HS-5 (cell line): ENCODE measurements at places on chromosomes 16 and 17.

DNA sequence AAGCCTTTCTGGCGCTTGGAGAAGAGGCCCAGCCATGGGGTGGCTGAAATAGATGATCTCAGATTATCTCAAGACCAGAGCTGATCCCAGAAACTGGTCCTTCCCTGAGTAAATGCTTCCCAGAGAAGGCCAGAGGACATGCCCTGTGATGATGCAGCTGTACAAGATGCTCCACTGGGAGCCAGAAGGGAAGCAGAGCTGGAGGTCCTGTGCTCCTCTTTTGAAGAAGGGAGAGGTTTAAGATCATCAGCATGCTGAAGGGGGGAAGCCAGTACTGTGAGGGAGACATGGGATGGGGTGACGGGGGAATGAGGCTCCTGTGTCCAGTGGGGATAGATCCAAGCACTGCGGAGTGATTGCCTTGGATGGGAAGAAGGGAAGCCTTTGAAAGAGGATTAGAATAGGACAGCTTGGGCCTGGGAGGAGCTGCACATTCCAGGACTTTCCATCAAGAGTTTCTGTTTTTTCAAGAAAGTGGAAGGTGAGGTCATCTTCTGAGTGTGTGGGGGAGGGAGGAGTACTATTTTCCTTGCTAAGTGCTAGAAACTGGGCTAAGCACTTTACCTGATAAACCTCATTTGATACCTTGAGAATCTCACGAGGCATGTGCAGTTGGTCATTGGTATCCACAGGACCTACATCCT, 16.4 kb upstream of the ALOX15B start:
- DNase-seq, result no peak

DNA sequence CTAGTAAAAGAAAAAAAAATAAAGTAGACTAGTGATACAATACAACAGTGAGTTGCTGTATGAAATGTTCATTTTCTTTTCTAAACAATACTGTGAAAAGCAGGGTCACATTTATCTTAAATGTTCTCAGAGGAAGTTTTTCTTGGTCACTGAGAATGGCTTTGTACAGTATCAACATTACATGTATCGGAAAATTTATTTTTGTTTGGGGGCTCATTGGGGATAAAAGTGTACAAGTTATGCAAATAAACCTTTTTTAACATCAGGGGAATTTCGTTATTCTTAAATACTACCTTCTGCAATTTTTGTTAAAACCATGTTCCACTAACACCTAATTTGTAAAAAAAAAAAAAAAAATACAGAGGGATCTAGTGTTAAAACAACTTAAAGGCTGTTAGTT, 8.7 kb upstream of the ZNF594 start:
- DNase-seq, result no peak

DNA sequence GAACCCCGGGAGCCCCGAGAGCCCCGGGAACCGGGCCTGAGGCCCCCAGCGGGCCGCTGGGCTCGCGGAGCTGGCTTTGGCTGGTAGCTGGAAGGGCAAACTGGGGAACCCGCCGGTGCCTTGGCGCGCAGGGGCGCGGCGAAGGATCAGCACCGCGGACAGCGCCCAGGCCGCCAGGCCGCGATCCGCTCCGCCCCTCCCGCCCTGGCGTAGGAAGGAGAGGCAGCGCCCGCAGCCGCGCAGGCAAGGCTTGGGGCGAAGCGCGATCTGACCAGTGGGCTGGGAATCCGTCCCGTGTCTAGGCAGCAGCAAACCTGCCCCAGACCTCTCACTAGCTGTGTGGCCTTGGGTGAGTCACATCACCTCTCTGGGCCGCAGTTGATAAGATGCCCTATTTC, 331 bp upstream of the CCDC92B start:
- no peak for DNase-seq

- no peak for DNase-seq
Measured at GRCh38 chr16:58999762-59000161, 265.6 kb upstream of the GOT2 start.

GRCh38 chr17:4295686-4296085, 31.9 kb upstream of the ANKFY1 start:
- DNase-seq, result no peak

DNA sequence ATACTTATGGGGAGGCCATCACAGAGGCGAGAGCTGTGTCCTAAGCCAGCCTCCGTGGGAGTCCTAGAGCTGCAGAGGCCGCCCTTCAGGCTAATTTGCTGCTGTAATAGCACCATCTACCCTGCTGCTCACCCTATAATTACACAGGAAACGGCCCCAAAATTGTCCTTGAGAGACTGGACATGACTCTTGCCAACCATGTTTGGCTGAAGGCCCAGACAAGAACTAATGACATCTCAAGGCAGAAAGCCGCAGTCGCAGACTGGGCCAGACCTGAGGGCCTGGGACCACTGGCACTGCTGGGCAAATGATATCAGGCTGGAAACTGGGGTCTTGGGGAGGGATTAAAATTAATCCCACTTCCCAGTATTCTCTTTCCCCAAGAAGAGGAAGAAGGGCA, 24.1 kb downstream of the PSMD7 start:
- no peak for DNase-seq

- DNase-seq, result no peak
Measured at GRCh38 chr17:2190014-2190413, 113.6 kb downstream of the SMG6 start.

DNA sequence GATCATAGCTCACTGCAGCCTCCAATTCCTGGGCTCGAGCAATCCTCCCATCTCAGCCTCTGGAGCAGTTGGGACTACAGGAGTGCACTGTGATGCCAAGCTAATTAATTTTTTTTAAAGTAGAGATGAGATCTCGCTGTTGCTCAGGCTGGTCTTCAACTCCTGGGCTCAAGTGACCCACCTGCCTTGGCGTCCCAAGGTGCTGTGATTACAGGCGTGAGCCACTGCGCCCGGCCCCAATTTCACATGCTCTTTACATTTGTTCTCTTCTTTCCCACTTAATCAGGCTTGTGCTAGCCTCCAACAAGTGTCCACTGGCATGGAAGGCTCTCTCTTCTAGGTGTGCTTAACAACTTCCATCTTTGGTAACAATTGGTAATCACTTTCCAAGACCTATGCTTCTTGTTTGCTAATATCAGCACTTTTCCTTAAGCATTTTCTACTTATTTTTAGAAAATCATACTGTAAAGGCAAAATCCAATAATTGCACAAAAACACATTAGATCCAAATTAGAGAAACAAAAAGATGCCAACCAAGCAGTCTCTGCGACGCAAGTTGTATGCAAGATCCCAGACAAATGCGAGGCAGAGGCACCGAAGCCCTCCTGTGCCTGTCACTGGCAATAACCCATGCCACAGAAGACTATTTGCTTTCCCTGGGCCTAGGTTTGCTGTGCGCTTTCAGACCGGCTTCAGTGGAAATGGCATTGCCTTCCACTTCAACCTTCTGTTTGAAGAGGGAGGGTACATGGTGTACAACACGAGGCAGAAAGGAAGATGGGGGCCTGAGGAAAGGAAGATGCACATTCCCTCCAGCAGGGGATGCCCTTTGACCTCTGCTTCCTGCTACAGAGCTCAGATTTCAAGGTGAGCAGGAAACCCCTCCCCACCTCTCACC, 52.6 kb downstream of the NOS2 start:
- DNase-seq, result no peak

DNA sequence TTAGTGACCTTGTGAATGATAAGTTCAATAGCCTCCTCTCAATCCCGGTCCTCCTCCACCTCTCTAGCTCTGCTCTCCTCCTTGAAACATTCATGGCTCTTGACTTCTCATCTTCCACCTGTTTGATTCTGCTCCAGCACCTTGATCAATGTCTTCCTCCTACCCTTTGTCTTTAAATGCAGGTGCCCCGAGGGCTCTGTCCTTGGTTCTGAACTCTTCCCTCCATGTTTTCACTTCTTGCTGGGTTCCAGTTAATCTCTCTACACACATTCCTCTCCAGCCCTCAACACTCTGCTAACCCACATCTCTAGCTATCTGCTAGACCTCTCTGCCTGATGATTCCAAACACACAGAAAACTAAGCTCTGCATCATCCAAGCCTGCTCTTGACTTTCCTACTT, 13.4 kb downstream of the CD300E start:
- no peak for DNase-seq

GRCh38 chr16:84513123-84513522, 8.7 kb upstream of the MEAK7 start:
- DNase-seq, result no peak

GRCh38 chr17:42337442-42337841, 49.1 kb downstream of the STAT5A start:
- DNase-seq, result no peak

DNA sequence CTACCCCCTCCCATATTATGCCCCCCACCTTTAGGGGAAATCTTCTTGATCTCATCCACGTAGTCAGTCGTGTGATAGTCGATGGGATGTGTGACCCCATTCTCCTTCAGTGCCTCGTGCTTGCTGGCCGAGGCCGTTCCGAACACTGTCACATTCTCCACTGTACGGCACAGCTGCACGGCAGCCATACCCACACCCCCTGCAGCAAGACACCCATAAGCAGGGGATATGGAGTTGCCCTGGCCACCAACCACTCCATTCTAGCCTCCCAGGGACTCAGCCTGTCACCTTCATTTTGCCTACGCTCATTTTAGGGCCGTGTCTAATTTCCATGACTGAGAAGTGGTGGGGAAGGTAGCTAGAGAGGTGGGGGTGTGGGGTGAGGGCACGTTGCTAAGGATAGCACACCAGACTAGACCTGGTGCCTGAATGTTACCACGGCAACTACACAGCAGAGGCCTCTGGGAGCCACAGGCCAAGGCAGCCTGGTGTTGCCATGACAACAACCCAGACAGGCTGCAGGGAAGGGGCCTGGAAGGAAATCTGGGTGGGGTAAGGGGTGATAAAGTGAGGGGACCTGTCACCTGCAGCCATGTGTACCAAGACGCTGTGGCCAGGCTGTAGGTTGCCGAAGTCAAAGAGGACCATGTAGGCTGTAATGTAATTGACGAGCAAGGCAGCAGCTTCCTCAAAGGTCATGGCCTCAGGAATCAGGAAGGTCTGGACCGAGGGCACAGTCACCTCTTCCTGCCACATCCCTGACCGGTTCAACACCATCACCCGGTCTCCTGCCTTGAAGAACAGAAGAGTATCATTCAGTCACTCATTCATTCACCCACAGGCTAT, 4.0 kb downstream of the VAT1 start:
- DNase-seq, result no peak

- DNase-seq, result no peak
Measured at GRCh38 chr17:41437254-41437653, 3.5 kb downstream of the KRT38 start.

- no peak for DNase-seq
Measured at GRCh38 chr16:53064081-53064578, 9.3 kb downstream of the CHD9 start.

- DNase-seq, result no peak
Measured at GRCh38 chr16:53864819-53865493, 161.0 kb downstream of the FTO start.

- DNase-seq, result no peak
Measured at GRCh38 chr16:78530283-78530682, 430.8 kb downstream of the WWOX start.

GRCh38 chr16:88372522-88372921, 10.2 kb upstream of the ZNF469 start:
- DNase-seq, result no peak

DNA sequence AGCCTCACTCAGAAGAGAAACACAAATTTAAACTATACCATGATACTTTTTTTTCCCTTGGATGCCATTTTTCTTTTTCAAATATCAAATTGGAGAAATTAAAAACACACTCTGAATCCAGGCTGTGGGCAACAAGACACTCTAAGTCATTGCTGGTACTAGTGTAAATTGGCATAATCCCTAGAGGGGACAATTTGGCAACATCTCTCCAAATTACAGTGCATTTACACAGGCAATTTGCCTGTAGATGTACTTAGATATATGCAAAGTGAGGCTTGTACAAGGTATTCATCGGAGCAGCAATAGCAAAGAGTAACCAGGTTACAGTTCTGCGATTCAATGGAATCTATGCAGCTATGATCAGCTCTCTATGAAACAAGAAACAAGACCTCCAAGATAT, 6.7 kb upstream of the GUCY2D start:
- DNase-seq, result no peak

DNA sequence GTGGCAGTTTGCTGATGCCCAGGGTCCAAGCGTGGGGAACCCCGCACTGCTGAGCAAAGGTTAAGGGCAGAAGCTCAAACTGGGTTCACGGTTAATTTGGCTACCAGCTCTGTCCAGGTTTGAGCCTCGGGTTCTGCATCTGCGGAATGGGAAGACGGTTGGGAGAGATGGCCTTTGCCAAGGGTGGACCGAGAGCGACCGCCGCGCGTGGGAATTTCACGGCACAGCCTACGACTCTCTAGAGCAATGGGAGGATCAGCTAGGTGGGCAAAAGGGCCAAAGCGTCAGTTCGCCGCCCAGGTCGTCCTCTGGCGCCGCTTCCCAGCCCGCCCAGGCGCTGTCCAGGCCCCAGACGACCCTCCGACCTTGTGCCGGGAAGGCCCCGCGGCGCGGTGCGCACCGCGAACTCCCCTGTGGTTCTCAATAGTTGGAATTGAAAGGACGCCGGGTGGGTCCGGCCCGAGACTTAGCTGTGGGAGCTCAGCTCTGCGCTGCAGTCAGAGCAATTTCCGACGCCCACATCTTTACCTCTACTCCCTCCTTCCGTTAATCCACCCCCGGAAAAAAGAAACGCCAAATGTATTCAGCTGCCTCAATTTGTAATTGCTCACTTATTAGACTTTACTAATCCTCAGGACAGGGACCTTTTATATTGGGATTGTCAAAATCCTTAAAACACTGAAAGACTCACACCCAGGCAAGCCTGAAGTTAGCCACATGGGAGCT, 2.5 kb upstream of the HS3ST3B1 start:
- DNase-seq, result no peak

DNA sequence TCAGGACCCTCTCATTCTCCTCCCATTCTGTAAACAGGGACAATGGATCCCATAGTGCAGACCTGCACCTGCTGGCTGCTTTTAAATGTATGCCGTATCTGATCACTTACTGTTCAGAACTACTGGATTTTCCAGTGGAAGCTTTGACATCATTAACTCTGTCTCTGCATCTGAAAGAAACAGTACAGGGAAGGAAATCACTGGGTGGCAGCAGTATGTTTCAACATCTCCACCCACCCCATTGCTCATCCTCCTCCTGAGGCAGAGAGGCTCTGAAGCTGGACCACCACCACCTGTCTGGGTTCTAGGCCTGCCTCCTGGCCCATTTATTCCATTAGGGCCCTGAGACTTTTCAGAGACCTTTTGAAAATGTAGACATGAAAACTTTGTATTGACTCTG, 2.6 kb downstream of the CCL15 start:
- DNase-seq, result no peak

DNA sequence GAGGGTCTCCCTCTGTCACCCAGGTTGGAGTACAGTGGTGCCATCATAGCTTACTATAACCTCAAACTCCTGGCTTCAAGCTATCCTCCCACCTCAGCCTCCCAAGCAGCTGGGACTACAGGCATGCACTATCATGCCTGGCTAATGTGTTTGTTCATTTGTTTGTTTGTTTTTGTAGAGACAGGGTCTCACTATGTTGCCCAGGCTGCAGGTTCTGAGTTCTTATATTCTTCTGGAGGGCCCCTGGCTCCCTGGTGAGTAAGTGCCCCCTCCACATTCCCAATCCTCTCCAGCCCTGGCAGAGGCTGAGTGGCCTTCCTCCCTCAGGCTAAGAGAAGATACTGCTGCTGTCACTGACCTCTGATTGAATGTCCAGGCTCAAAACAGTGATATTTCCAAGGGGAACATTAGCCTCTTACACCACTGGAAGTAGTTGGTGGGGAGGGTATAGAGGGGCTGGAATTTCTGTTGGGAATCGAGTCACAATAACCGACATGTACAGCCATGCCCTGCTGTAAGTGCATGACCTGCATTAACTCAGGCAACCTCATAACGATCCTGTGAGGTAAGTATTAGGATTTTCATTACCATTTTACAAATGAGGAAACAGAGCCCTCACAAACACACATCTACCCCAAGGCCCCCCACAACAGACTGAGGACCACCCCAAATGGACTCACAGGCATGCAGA, 2.7 kb upstream of the ETV4 start:
- DNase-seq, result no peak
